Esophagus muscularis mucosa (tissue), 4 donors: ENCODE measurements at places on chromosomes 1 and 21. TPM values are rescaled to one million over a fixed set of nuclear protein-coding genes. Genes with fewer than 3 reads are reported as not detected.

DNA sequence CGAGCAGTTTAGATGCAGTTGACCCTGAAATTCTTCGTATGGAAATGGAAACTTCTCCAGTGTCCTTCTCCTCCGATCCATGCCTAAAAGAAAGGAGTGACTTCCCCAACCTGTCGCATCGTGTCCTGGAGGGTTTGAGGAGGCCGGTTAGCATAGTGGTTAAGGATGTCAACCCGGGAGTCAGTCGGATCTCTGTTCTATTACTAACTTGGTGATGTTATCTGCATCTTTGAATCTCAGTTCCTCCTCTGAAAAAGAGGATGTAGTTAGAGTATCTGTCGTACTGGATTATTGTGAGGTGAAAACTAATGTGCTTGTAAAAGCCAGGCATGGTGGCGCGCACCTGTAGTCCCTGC lies 684 bp downstream of the ZBTB8B start:
- H3K4me3 ChIP-seq, result peak overlapping the region; percentile 62
- no peak for DNase-seq
- no peaks in the 10 kb centered on the region for H3K27me3 ChIP-seq
- no peaks in the 10 kb centered on the region for H3K36me3 ChIP-seq
- H3K4me1 ChIP-seq, result peaks cover 20% of the 10 kb centered on the region

DNA sequence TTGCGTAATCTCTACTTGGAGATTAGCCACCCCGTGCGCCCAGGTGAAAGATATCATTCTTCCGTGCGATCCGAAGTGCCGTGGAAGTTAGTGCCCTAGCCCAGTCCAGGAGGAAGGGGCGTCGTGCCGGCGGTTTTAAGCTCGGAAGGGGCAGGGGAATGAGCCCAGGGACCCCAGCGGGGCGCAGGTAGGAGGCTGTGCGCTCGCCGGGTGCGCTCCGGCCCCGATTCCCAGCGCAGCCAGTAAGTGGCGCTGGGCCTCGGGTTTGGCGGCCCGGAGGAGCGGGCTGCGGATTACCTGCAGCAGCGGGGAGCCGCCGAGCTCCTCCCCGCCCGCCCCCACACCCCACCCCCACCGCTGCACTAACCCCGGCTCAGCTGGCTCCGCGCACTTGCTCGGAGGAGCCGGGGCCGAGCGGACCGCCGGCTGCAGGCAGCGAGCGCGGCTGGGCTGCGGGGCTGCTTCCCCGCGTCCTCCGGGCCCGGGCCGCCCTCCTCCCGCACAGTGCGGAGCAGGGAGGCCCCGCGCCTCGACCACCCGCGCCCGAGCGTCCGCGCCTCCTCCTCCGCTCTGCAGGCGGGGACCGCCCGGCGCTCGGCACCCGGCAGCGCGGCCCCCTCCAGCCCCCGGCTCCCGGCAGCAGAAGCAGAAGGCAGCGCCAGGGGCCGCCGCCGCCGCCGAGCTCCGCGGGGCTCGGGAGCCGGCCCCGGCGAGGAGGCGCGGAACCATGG lies at the start of gene RYR2:
TSS of gene RYR2 (plus strand) at position 390 of the 731 bp plus-strand sequence. CDS start at position 728, 338 bp downstream.
- H3K4me1 ChIP-seq, result no peaks in the 10 kb centered on the region
- no peak for DNase-seq
- no peaks in the 10 kb centered on the region for H3K27me3 ChIP-seq
- H3K36me3 ChIP-seq, result no peaks in the 10 kb centered on the region

- no peaks in the 10 kb centered on the region for H3K4me1 ChIP-seq
- no peak for DNase-seq
- H3K4me3 ChIP-seq, result no peak overlapping the region
- H3K27ac ChIP-seq, result no peak overlapping the region
- H3K27me3 ChIP-seq, result no peaks in the 10 kb centered on the region
- no peaks in the 10 kb centered on the region for H3K36me3 ChIP-seq
Observed at GRCh38 chr1:2150801-2151200, 43.8 kb downstream of the FAAP20 start.

DNA sequence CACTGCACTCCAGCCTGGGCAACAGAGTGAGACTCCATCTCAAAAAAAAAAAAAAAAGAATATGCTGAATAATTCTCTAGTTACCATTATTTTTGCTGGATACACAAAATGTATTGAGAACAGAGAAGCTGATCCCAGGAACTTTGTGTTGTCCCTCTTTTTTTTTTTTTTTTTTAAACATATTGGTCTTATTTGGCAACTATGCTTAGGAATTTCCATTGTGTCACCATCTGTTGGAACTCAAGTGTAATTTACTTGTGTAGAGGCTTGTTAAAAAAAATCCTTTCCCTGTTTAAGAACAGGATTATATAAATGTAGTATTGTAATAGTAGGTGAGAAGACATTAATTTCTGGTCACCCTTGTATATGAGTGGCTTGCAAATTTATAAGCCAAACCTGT lies 28.6 kb downstream of the CAMSAP2 start:
- H3K27ac ChIP-seq, result no peak overlapping the region
- peaks cover 8% of the 10 kb centered on the region for H3K4me1 ChIP-seq
- H3K4me3 ChIP-seq, result no peak overlapping the region
- H3K36me3 ChIP-seq, result peaks cover 41% of the 10 kb centered on the region
- no peaks in the 10 kb centered on the region for H3K27me3 ChIP-seq

DNA sequence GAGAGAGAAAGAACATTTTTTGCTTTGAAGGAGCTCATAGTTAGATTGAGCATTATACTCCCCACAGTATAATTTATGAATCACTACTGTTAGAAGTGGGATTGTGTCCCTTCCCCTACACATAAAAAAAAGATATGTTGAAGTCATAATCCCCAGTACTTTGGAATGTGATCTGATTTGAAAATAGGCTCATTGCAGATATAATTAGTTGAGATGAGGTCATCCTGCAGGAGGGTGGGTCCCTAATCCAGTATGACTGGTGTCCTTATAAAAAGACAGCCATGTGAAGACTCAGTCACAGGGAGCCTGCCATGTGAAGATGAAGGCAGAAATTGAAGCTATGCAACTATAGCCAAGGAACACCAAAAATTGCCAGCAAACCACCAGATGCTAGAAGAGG lies 76.4 kb downstream of the TGFB2 start:
- H3K27ac ChIP-seq, result no peak overlapping the region
- no peak overlapping the region for H3K4me3 ChIP-seq
- no peaks in the 10 kb centered on the region for H3K36me3 ChIP-seq
- H3K27me3 ChIP-seq, result no peaks in the 10 kb centered on the region
- DNase-seq, result no peak
- peaks cover 8% of the 10 kb centered on the region for H3K4me1 ChIP-seq

C8B gene
- not detected for total RNA-seq

DNA sequence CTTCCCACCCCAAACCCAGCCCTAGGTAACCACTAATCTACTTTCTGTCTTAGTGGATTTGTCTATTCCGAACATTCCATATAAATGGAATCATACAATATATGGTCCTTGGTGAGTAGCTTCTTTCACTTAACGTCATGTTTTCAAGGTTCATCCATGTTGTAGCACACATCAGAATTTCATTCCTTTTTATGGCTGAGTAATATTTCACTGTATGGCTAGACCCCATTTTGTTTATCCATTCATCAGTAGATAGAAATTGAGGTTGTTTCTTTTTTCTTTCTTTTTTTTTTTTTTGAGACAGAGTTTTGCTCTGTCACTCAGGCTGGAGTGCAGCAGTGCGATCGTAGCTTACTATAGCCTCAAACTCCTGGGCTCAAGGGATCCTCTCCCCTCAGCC lies 3.2 kb downstream of the SPATA21 start:
- no peaks in the 10 kb centered on the region for H3K27me3 ChIP-seq
- H3K4me3 ChIP-seq, result no peak overlapping the region

RPE65 gene
- not detected for total RNA-seq

ACTA1 gene
- not detected for total RNA-seq

DRAXIN gene
- total RNA-seq, result not detected

GRCh38 chr1:54813485-54814125 lies 12.5 kb upstream of the TTC22 start:
- no peaks in the 10 kb centered on the region for H3K27me3 ChIP-seq
- H3K27ac ChIP-seq, result no peak overlapping the region
- no peaks in the 10 kb centered on the region for H3K36me3 ChIP-seq
- DNase-seq, result no peak
- no peak overlapping the region for H3K4me3 ChIP-seq

GRCh38 chr1:168623003-168623828 lies 46.8 kb downstream of the XCL1 start:
- no peak overlapping the region for H3K4me3 ChIP-seq
- H3K4me1 ChIP-seq, result peaks cover 31% of the 10 kb centered on the region

CELA2B gene
- not detected for total RNA-seq

DNA sequence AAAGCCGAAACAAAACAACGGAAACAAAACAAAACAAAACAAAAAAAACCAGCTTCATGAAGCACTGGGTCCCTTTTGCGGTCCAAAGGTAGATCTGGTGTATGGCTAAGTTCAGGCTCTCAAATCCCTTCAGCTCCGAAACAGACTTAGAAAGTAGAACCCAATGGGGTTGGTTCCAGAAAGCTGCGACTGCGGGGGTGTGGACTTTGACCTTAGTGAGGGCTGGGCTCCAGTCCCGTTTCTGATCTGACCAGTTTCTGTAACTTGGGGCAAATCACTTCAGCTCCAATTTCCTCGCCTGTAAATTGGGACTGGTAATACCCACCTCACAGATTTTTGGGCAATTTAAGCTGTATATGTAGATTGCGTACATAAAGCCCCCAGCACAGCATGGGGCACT lies 105.2 kb downstream of the ZSCAN20 start:
- H3K27me3 ChIP-seq, result no peaks in the 10 kb centered on the region
- no peaks in the 10 kb centered on the region for H3K36me3 ChIP-seq

SPRR5 gene
- total RNA-seq, result not detected

DNA sequence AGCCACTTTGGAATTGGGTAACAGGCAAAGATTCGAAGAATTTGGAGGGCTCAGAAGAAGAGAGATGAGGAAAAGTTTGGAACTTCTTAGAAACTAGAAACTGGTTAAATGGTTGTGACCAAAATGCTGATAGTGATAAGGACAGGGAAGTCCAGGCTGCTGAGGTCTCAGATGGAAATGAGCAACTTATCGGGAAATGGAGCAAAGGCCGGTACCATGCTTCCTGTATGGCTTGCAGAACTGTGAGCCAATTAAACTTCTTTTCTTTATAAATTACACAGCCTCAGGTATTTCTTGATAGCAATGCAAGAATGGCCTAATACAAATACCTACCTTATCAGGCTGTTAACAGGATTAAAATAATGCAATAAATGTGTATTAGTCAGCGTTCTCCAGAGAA lies 9.4 kb upstream of the TLR5 start:
- no peak for DNase-seq
- H3K27ac ChIP-seq, result no peak overlapping the region
- no peak overlapping the region for H3K4me3 ChIP-seq
- H3K36me3 ChIP-seq, result no peaks in the 10 kb centered on the region

GRCh38 chr1:192889082-192889481 lies 80.2 kb downstream of the RGS2 start:
- no peaks in the 10 kb centered on the region for H3K27me3 ChIP-seq
- H3K4me1 ChIP-seq, result peaks cover 13% of the 10 kb centered on the region
- DNase-seq, result no peak
- H3K4me3 ChIP-seq, result no peak overlapping the region
- H3K27ac ChIP-seq, result no peak overlapping the region

- no peak overlapping the region for H3K4me3 ChIP-seq
- no peak overlapping the region for H3K27ac ChIP-seq
- no peak for DNase-seq
- H3K36me3 ChIP-seq, result no peaks in the 10 kb centered on the region
- H3K27me3 ChIP-seq, result no peaks in the 10 kb centered on the region
Observed at GRCh38 chr1:11879311-11880180, 20.8 kb upstream of the NPPB start.

GRCh38 chr1:33007190-33008050 lies 29.3 kb downstream of the AK2 start:
- peaks cover 10% of the 10 kb centered on the region for H3K36me3 ChIP-seq
- H3K4me3 ChIP-seq, result no peak overlapping the region
- no peak for DNase-seq
- H3K27me3 ChIP-seq, result no peaks in the 10 kb centered on the region
- no peak overlapping the region for H3K27ac ChIP-seq
